ENCODE measurements at places on chromosomes 12 and 14. TPM values are rescaled to one million over a fixed set of nuclear protein-coding genes. Genes with fewer than 3 reads are reported as not detected.

Gene GRIN2B
- total RNA-seq, result 4.8 TPM

Gene TROAP
- total RNA-seq, result 82.7 TPM

Gene TMEM121
- 6.2 TPM for total RNA-seq

Gene GLIPR1
- 37.0 TPM for total RNA-seq

Gene CD163L1
- 0.52 TPM for total RNA-seq

Gene UNC119B
- total RNA-seq, result 31.2 TPM

Gene C14orf119
- 77.8 TPM for total RNA-seq

Gene TAS2R7
- total RNA-seq, result not detected

Gene RCOR1
- total RNA-seq, result 24.7 TPM

Gene RPS6KL1
- total RNA-seq, result 0.45 TPM

Gene TRPV4
- total RNA-seq, result 0.08 TPM

Gene OVCH1
- not detected for total RNA-seq

Gene NELL2
- 0.07 TPM for total RNA-seq

Gene CACNA1C
- not detected for total RNA-seq

Gene CIROP
- not detected for total RNA-seq

Gene LRCOL1
- not detected for total RNA-seq

Gene CDKN3
- total RNA-seq, result 81.1 TPM

Gene ARG2
- 1.6 TPM for total RNA-seq

Gene MYF6
- not detected for total RNA-seq

Gene RNF212B
- total RNA-seq, result not detected

Gene KCNK10
- total RNA-seq, result not detected

Gene FKBP3
- 122 TPM for total RNA-seq

Gene DAO
- total RNA-seq, result not detected

Gene CISTR
- total RNA-seq, result not detected

Gene MUCL1
- not detected for total RNA-seq

Gene LRP1-AS
- not detected for total RNA-seq

Gene KLRC4
- not detected for total RNA-seq

Gene UNC79
- total RNA-seq, result not detected

Gene FAM234B
- total RNA-seq, result 4.4 TPM

Gene CARMIL3
- total RNA-seq, result 0.47 TPM

Gene ERC1
- total RNA-seq, result 18.4 TPM

Gene ZNF385A
- total RNA-seq, result 18.4 TPM

Gene RPL10L
- total RNA-seq, result not detected

Gene CEBPE
- not detected for total RNA-seq

Gene RIPK3
- total RNA-seq, result not detected

Gene ARMH4
- total RNA-seq, result 0.50 TPM

Gene TMPRSS12
- total RNA-seq, result not detected

Gene NANOG
- not detected for total RNA-seq

Gene PTGER2
- total RNA-seq, result 2.0 TPM

Gene SERPINA1
- 0.92 TPM for total RNA-seq

Gene BICDL1
- total RNA-seq, result 4.3 TPM

Gene ERP27
- total RNA-seq, result not detected

Gene ANKRD33
- total RNA-seq, result not detected

Gene TBX3
- 21.5 TPM for total RNA-seq

Gene SERPINA10
- total RNA-seq, result 0.06 TPM

Gene EML5
- total RNA-seq, result 0.84 TPM

Gene DNAJC22
- 24.0 TPM for total RNA-seq

Gene SERPINA12
- total RNA-seq, result not detected

All from A549 treated with DMSO at 1 μM for 4 hours (cell line).